ENCODE measurements at places on chromosomes 3 and 15.

- ATAC-seq = no peak
These were observed 379.3 kb upstream of the CBLB start for GRCh38 chr3:106247902-106248684.

- ATAC-seq = peak; percentile 62
These were observed 528 bp downstream of the RBPMS2 start for GRCh38 chr15:64774629-64775493.

- ATAC-seq = no peak
These were observed 636.4 kb upstream of the DPPA4 start for GRCh38 chr3:109973733-109974132.

GRCh38 chr15:38438031-38438986 lies 15.6 kb upstream of the FAM98B start:
- ATAC-seq = no peak

DNA sequence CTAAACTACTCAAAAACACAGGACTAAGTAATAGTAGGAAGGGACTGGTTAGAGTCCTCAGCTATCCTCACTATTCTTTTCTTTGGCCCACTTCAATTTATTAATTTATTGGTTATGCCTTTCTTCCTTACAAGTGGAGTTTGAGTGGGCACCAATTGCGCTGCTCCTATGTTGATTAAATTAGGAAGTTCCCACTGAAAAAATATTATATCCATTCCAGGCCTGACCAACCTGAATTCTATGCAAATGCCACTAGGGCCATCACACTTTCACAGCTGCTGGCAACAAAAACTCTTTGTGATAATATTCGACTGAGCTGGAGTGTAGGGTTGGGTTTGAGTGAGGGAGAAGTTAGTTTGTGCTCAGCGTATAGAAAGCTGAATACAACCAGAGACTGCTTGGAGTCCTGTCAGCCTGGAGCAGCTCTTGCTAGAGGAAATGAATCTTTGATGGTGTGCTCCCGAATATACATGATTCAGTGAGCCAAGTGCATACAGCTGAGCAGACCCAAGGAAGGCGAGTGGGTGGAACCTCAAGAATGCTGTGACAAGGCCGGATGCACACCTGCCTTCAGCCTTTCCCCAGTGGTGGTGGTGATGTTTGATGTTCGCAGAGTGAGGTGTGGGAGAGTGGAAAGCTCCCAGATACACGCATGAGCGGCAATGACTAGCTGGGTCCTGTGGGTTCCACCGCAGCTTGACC lies 1.5 kb downstream of the ARHGEF3 start:
- no peak for ATAC-seq

DNA sequence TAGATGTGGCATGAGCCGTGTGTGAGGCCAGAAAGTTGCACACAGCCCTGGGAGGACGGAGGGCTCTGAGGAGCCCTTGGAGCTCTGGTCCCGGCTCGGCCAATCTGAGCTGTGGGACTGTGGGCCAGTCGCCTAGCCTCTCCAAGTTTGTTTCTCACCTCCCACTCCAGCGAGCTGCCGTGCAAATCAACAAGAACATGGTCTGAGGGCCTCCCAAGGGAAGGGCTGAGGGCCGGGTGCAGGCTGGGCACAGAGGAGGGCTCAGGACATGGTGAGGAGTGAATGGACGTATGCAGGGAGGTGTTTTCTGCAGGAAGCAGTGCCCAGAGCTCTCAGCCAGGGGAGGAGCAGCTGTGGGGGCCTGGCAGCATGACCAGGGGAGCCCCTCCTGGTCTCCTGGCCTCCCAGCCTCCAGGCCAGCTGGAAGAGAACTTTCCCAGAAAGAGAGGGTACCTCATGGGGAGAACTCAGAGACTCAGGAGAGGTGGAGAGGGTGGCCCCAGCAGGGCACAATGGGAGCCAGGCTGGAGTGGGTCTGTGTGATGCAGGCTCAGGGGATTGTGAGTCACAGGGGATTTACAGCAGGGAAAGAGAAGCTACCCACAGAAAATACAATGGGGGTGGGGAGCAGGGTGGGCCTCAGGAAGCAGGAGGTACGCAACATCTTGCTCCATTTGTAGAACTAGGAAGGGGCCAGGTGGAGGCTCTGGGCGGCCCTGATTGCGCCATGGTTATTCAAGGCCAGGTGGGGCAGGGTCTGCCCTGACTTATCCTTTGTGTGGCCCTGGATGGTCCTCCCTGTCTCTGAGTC lies 24.8 kb downstream of the PSTPIP1 start:
- ATAC-seq = no peak

- ATAC-seq = no peak
These were observed 17.3 kb upstream of the CDCP1 start for GRCh38 chr3:45163481-45163880.

GRCh38 chr3:61015408-61015807 lies 235.8 kb downstream of the FHIT start:
- ATAC-seq = no peak

DNA sequence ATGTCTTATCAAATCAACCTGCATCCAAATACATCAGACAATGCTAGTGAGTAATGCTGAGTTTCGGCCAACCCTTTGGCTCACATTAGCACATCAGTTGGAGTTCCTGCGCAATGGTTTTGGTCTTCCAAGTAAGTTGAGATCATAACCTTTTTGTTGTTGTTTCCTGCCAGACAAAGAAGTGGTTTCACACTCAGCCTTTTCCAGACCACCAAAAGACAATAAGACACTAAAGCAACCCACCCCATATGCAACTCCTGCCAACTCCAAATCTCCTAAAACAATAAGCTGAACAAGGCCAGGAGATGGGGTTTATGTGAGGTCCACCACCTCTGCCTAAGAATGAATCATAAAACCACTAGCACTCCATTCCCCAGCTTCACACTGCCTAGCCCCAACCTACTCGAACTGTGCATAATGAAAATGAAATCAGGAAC lies 177.0 kb downstream of the ERC2 start:
- ATAC-seq = no peak

DNA sequence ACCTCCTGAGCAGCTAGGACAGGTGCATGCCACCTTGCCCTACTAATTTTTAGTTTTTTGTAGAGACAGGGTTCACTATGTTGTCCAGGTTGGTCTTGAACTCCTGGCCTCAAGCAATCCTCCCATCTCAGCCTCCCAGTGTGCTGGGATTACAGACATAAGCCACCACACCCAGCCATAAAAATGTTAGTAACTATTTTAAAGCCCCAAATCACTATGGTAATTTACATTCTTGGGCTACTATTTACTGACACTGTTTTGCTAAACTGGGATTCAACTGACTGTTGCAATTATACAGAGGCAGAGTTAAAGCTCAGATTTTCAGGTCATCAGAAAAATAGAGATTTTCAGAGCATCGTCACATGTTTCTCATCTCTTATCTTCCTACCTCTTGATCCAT lies 258.6 kb downstream of the FEZF2 start:
- no peak for ATAC-seq

- peak; percentile 99 for ATAC-seq
These were observed 105.8 kb downstream of the LSAMP start for GRCh38 chr3:116339441-116340028.

GRCh38 chr15:62812515-62812835 lies 230.1 kb upstream of the TPM1 start:
- no peak for ATAC-seq

DNA sequence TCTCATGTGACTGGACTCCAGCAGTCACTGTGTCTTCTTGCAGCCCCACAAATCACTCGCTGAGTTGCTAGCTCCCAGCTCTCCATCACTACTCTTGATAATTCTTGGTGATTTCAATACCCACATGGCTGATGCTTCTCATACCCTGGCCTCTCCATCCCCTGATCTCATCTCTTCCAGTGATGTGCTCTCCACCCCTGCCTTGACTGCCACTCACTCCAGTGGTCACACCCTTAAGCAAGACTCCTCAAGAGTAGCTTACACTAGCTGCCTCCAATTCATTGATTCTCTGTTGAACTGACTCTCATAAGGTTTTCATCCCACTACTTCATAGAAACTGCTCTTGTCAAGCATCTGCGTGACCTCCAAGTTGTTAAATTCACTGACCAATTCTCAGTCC lies 837 bp downstream of the GRK7 start:
- ATAC-seq = no peak

GRCh38 chr3:116591236-116591635 lies 118.3 kb upstream of the TUSC7 start:
- no peak for ATAC-seq

- peak; percentile 66 for ATAC-seq
These were observed 26.8 kb downstream of the KAT2B start for GRCh38 chr3:20066850-20067617.

GRCh38 chr3:71718072-71718471 lies 7.1 kb downstream of the EIF4E3 start:
- ATAC-seq = no peak

GRCh38 chr15:66646308-66646707 lies 55.7 kb upstream of the SMAD6 start:
- no peak for ATAC-seq

- no peak for ATAC-seq
These were observed 4.6 kb downstream of the FBXL22 start for GRCh38 chr15:63601704-63602185.

GRCh38 chr3:65751123-65751700 lies 287.5 kb downstream of the MAGI1 start:
- peak; percentile 92 for ATAC-seq

- ATAC-seq = no peak
These were observed 45.2 kb upstream of the ABI3BP start for GRCh38 chr3:101038393-101038792.

DNA sequence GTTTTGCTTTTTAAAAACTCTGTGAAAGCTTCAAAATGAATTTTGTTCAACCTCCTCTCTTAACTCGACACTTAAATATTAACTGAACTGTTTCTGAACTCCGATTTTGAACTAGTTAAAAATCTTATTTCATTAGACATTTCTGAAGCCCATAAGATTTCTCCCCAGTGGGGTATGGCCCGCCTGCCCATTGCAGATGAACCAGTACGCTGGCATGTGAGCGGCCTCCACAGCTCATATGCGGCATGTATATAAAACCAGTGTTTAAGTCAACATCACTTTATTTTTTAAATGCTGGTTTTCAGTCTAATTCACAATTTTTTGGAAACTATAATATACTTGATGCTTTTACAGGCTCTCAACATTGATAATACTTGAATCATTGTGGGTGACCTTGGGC lies 50.2 kb downstream of the CPN2 start:
- ATAC-seq = no peak

GRCh38 chr3:4814904-4815574 lies 164.2 kb upstream of the BHLHE40 start:
- ATAC-seq = no peak

DNA sequence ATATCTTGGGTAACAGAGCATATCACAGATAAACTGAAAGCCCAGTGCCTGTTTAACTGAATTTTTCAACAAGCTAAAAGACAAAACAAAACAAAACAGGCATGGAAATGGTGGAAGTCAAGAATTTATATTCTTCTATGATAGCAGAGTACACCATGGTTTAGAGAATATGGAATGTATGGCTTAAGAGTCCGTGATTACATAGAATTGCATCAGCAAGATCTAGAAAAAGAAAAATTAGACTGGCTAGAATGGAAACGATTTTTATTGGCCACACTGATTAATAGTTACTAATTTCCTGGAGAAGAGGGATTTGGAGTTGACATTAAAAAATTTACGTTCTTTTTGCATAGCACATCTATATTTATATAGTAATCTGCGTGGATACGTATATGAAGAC lies 435.2 kb upstream of the DPPA4 start:
- ATAC-seq = no peak

DNA sequence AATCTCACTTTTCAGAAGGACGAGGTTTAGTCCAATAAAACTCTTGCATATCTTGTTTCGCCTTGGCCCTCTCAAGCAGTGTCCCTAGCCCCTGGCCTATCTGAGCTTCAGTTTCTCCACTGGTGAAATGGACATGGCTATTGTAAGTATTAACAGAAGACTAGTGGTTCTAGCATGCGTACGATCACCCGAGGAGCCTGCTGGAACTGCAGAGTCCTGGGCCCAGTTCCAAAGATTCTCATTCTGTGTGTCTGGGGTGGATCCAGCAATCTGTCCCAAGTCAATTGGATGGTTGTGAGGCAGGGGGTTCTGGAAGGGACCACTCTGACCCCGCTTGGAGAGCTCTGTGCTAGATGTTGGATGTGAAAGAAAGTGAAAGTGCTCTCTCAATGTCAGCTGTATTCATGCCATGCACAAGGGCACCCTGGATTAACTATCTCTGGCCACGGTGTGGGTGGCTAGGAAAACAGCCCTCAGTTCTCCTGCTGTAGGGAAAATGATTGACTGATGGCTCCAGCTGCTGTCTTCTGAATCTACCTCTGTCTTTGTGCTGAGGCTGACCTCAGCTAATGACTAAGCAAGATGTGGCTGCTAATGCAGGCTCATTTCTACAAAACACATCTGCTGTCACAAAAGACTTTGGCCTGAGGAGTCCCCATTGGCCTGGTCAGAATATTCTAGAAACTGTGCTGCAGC lies 1.9 kb upstream of the PLA1A start:
- ATAC-seq = no peak

GRCh38 chr3:182568261-182568660 lies 225.0 kb upstream of the ATP11B start:
- ATAC-seq = no peak

DNA sequence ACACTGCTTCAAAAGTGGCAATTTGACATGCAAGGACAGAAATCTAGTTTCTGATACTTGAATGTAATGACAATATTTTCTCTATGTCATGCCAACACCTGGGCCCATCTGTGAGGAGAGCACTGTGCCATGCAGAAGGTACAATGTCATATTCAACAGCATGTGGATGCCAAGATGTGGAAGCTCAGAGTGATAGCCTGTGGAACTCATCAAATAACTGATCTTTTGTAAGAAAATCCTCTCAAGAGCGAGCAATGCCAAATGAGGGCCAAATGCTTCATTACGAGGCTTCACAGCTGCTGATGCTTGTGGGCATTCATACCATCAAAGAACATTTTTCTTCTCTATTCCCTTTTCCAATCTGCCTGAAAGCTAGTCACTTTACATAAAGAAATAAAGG lies 95.1 kb downstream of the ROBO1 start:
- ATAC-seq = no peak

- no peak for ATAC-seq
These were observed 48.3 kb upstream of the THSD4 start for GRCh38 chr15:71066983-71067382.

GRCh38 chr15:39192979-39193560 lies 387.8 kb upstream of the THBS1 start:
- no peak for ATAC-seq
